ENCODE measurements at places on chromosomes 5 and 9. TPM values are rescaled to one million over a fixed set of nuclear protein-coding genes. Genes with fewer than 3 reads are reported as not detected.

Gene LVRN
- 0.18 TPM for total RNA-seq

Gene FAM151B
- total RNA-seq: 2.9 TPM

Gene FBN2
- 67.5 TPM for total RNA-seq

Gene FAM200C
- 6.7 TPM for total RNA-seq

Gene FOXI1
- total RNA-seq: not detected

Gene FOXD4L3
- not detected for total RNA-seq

Gene UBLCP1
- total RNA-seq: 11.7 TPM

Gene OR13C5
- total RNA-seq: not detected

Gene PHYHD1
- total RNA-seq: 2.2 TPM

Gene HTR1A
- not detected for total RNA-seq

Gene SLC25A2
- total RNA-seq: 0.28 TPM

Gene CERCAM
- 15.1 TPM for total RNA-seq

Gene TRIM52
- 2.3 TPM for total RNA-seq

Gene TMEM174
- not detected for total RNA-seq

Gene FBXO10
- total RNA-seq: 6.6 TPM

Gene SLC34A1
- total RNA-seq: not detected

Gene CDC20B
- total RNA-seq: not detected

Gene TEX48
- not detected for total RNA-seq

Gene PCDHB14
- 0.28 TPM for total RNA-seq

Gene C1QTNF3
- 0.28 TPM for total RNA-seq

Gene MVB12B
- total RNA-seq: 2.0 TPM

Gene CATSPER3
- under 0.01 TPM for total RNA-seq

Gene F12
- 0.56 TPM for total RNA-seq

Gene EPB41L4B
- total RNA-seq: 0.54 TPM

Gene NEUROG1
- total RNA-seq: not detected

Gene C9orf152
- not detected for total RNA-seq

Gene TSSK1B
- total RNA-seq: under 0.01 TPM

Gene PROB1
- under 0.01 TPM for total RNA-seq

Gene PTGR1
- total RNA-seq: 80.8 TPM

Gene GALNT12
- 2.5 TPM for total RNA-seq

Gene PFN3
- total RNA-seq: not detected

Gene GAS1
- 3.1 TPM for total RNA-seq

Gene SGCD
- total RNA-seq: 10.6 TPM

Gene BTNL9
- not detected for total RNA-seq

Gene PCDHA7
- under 0.01 TPM for total RNA-seq

Gene GARNL3
- 5.0 TPM for total RNA-seq
